ENCODE measurements at places on chromosomes 5 and 9.
A peak's percentile ranks its signal among the peaks of the same experiment; 100 is the strongest.

DNA sequence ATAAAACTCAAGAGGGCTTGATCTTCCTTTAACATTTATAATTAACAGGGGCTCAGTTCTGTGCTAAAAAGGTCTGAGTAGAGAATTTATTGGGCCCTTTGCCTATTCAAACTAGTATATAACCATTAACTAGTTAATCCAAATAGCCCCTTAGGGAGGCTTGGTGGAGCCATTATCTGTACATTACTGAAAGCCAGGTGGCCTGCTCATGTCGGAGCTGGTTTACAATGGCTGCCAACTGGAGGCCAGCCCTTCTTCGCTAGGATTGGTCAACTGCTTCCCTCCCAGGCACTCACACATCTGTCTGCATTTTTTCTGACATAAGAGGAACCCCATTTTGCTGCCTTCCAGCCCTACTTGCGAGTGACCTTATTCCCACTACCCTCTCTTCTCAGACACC lies 30.4 kb upstream of the NDFIP1 start:
- no peak for DNase-seq

- DNase-seq, result no peak
Observed at GRCh38 chr5:79241535-79241979, 5.6 kb downstream of the JMY start.

- DNase-seq, result no peak
Observed at GRCh38 chr9:99485459-99485858, 263.4 kb downstream of the SEC61B start.

- DNase-seq, result no peak
Observed at GRCh38 chr5:50808406-50808805, 142.0 kb downstream of the PARP8 start.

- no peak for DNase-seq
Observed at GRCh38 chr5:1293416-1294205, 1.3 kb downstream of the TERT start.

GRCh38 chr9:124500796-124501611 lies 6.2 kb downstream of the NR5A1 start:
- no peak for DNase-seq

DNA sequence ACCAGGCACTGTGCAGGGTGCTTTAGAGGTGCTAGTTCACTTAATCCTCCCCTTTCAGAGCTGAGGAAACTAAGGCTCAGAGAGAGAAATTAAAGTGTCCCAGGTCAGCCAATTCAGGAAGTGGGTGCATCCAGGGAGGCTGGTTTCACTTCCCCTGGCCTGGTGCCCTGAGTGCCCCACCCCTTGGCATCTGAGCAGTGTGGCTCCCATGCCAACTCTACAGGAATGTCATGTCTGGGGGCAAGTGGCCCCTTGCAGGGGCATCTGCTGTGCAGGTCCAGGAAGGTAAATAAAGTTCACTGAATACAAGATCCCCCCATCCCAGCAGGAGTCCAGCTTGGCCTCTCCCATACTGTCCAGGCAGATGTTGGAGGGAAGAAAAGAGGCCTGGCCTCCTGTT lies 4.4 kb upstream of the N4BP3 start:
- DNase-seq, result no peak

DNA sequence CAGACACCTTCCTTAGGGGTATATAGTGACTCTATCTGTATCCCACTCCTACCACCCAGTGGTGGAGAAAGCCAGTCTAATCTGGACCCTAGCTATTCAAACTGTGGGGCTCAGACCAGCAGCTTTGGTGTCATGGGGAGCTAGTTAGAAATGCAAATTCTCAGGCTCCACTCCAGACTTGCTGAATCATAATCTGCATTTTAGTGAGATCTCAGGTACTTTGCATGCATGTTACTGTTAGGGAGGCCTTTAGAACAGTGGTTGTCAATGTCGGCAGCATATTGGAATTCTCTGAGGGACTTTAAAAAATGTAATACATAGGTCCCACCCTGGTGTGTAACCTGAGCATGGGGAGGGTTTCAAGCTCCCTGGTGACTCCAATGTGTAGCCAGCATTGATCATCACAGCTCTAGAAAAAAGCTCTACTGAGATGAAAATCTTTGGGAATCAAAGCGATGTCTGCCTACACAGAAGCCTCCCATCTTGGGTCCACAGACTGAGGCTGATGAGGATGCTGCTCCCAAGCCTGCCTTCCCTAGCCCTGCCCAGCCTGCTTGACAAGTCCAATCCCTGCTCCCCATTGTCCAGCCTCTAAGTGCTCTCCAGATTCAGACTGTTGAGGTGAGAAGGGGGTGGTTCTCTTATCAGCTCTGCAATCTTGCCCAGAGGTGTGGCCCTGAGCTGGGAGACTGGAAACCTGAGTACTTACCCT lies 11.9 kb upstream of the GM2A start:
- DNase-seq, result no peak

GRCh38 chr9:81202292-81202691 lies 487.1 kb downstream of the TLE1 start:
- DNase-seq, result no peak

DNA sequence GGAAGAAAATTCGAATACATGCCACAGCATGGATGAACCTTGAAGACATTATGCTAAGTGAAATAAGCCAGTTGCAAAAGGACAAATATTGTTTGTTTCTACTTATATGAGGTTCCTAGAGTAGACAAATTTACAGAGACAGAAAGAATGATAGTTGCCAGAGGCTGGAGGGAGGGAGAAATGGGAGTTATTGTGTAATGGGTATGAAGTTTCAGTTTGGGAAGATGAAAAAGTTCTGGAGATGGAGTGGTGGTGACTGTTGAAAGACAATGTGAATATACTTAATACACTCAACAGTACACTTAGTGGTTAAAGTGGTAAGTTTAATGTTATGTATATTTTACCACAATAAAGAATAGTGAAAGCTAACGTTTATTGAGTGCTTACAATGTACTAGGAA lies 99.6 kb upstream of the SLC44A1 start:
- no peak for DNase-seq

DNA sequence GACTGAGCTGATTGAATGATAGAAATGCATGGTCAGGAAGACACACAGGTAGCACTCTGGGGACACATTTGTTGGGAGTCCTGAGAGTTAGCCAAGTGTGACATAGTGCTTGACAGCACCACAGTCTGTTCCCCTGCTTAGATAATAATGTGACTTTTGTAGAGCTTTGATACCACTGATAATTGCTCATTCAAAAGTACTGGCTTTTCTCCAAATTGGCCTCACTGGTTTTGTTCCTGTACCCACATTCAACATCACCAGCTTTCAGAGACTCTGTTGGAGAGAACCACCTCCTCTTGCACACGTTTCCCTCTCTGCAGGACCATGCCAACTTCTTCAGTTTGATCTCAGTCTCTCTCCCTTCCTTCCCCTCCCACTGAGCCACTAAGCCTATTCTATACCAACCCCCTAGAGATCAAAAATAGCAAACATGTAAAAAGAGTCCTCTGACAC lies 52.5 kb upstream of the IL7R start:
- DNase-seq, result no peak

GRCh38 chr9:112867275-112867991 lies 23.2 kb downstream of the SLC46A2 start:
- DNase-seq, result peak; percentile 63

DNA sequence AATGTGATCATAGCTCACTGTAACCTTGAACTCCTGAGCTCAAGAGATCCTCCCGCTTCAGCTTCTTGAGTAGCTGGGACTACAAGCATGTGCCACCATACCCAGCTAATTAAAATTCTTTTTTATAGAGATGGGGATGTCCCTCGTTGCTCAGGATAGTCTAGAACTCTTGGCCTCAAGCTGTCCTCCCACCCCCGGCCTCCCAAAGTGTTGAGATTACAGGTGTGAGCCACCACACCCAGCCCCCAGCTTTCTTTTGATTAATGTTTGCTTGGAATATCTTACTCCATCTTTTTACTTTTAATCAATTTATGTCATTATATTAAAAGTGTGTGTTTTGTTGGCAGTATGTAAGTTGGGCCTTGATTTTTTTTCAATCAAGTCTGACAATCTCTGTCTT lies 59.4 kb upstream of the EXOC3 start:
- peak; percentile 8 for DNase-seq

DNA sequence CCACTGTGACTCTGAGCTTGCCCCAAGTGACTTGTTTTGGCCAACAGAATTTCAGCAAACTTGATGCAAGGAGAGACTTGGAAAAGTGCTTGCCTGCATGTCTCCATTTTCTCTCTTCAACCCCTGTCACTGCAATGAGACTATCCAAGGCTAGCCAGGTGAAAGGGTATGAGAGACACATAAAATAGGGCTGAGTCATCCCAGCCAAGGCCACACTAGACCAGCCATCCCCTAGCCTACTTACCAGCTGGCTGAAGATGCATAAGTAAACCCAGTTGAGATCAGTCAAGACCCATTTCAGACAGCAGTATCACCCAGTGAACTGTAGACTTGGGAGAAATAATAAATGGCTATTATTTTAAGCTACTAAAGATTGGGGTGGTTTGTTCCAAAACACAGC lies 52.9 kb upstream of the VLDLR start:
- DNase-seq, result no peak

DNA sequence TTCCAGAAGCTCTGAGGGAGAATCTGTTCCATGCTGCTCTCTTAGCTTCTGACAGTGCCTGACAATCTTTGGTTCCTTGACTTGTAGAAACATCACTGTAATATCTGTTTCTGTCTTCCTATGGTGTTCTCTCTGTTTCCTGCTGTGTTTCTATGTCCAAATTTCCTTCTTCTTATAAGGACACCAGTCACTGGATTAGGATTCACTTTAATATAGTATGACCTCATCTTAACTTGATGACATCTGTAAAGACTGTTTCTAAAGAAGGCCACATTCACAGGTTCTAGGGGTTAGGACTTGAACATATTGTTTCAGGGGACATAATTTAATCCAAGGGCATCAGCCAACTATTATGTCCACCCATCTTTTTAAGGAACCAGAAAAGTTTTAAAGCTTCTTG lies 265.6 kb downstream of the ZSWIM6 start:
- no peak for DNase-seq

DNA sequence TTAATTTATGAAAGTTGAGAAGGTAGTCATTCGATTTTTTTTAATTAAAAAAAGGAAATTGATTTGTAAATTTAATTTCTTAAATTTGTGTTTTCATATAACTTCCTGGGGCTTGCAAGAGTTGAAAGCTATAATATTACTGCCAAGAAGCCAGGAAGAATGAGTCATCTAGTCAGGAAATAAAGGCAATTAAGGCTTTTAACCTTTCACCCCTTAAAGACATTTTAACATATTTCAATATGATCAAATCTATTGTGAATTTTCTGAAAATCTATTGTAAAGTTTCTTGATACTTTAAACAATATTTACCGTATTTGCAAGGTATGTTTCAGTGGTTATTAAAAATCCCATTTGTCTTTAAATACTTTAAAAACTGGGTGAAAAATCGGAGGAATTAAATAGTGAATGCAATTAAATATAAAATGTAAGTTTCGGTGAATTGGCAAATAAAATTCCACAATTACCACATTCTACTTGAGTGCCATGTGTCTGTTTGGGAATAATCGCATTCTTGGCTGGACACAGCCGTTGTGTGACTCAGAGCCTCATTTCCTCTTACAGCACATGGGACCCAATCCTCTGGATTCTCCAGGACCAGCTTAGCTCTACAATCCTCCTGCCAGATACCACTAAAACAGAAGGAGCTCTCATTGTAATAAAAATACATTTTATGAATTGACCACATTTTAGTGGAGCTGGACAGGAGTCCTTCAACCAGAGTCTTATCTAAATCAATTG lies 310.7 kb downstream of the HCN1 start:
- DNase-seq, result no peak

DNA sequence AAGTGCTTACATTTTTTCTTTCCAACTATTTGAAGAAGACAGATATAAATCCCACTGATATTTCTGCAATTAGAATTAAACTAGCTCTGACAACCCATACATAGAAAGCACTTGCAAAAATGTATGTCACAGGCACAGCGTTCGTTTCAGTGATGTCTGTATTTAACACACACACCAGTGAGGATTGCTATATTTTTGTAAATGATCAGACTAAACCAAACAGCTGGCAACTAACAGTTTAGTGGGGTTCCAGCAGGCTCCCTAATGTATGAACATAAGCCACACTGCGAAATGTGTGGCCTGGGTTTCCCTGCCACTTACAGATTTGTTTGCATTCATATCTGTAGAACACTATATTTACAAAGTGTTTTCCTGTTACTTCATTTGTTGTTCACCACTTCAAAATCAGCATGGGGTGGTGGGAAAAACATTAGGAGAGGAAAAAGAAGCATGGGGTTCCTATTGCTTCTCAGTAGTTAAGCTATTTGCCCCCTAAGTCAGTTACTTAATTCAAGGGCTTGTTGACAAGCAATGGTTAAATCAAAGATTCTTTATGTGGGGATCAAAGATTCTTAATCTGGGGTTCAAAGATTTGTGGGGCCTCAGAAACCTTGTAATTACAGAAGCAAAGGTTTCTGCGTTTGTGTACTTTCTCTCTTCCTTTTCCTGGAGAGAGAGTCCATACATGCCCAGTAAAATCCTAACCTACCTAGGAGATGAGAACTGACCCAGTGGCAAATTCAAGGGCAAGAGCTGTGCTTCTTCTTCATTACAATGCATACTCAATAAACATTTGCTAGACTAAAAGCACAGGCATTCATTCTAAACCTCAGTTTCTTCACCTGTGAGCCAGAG lies 27.1 kb downstream of the ZNF608 start:
- DNase-seq, result no peak

DNA sequence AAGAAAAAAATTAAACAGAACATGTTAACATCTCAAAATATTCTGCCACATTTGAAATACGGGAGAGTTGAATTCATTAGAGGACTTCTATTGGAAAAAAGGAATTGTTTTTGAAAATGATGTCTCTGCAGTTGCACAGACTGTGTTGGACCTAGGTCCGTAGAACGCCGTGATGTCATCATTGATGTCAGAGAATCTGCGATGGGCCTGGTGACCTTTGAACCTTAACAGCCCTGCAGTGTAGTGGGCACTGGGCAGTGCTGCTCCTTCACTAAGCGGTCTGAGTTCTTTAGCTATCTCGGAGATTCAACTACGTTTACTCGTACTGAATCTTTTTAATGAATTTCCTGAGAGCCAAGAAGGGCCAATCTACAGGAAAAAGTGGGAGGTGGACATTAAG lies at the start of gene FAM170A:
TSS of gene FAM170A (plus strand) at position 220 of the 400 bp plus-strand sequence. CDS start 211 bp downstream, outside the sequence.
- no peak for DNase-seq

- DNase-seq, result no peak
Observed at GRCh38 chr9:90665072-90665471, 22.4 kb upstream of the DIRAS2 start.

DNA sequence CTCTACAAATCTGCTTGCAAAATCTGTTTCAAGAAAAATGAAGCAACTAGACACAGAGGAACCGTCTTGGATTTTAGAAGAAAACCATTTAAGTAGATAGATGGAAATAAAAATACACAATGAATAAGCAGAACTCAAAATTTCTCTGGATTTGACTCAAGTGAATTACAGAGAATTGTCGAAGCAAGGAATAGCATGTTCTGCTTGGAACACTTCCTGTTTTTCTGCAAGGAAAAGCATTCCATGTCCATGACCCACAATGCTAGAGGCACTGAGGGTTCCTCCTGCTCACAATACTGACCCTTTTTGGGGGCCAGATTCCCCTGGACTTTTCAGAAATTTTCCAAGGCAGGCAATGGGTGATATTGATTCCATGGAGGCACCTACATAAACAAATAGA lies 29.8 kb downstream of the PRUNE2 start:
- DNase-seq, result no peak
